HuH-7.5 (cell line): ENCODE measurements at places on chromosomes 4 and X.

- peak; percentile 3 for DNase-seq
These were observed 45.5 kb downstream of the TMEM144 start for GRCh38 chr4:158255727-158256324.

GRCh38 chr4:19486400-19486799 is 765.3 kb upstream of the SLIT2 start:
- no peak for DNase-seq

DNA sequence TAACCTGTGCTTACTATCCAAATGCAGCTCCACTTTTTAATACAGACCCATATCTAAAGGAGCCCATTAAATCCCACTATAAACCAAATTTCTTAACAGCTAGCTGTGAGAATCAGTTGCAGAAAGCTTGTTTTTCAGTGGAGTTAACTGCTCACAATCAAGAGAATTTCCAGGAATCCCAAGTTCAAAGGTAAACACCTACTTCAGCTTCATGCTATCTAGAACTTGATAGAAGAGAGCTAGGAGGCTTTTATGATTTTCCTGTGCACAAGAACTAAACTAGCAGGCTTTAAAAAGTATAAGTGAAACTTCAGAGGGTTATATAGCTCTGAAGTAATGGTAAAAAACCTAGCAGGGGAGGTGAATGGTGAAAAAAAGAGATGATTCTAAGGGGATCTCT is 96.2 kb upstream of the PABPC4L start:
- DNase-seq, result no peak

DNA sequence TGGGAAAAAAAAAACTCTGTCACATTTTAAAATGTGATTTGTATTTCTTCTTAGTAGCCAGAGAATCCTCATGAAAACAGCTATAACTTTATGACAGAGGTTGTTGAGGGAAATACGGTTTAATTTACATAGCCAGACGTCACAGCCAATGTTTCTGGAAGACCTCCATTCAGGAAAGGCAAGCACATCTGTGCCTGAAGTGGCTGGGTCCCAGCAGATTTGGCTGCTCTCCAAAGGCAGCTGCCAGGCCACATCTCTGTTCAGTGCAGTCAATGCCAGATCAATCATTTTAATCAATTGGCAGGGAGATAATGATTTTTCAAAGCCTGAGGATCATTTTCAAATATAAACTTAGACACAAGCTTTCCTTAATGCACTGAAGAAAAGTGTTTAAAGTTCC is 86.5 kb upstream of the ZIC3 start:
- no peak for DNase-seq

DNA sequence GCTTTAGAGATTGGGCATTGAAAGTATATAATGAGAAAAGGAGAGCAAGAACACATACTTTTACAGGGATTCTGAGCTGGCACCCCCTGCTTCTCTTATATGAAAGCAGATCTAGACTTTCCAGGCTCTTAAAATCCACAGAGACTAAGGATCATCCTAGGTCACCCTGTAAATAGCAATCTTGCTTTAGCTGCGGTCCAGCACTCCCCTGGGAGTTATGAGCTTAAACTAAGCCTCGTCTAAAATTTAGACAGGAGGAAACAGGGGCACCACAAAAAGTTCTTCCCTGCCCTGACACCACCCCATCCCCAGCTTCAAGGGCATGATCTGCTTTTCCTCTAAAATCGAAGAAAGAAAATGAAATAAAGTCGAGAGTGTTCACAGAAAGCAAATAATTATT is 143.3 kb upstream of the KCNIP4 start:
- DNase-seq, result no peak

- no peak for DNase-seq
These were observed 3.7 kb upstream of the FAT1 start for GRCh38 chr4:186727169-186727976.

GRCh38 chr4:10075953-10076391 is 40.6 kb downstream of the WDR1 start:
- no peak for DNase-seq

DNA sequence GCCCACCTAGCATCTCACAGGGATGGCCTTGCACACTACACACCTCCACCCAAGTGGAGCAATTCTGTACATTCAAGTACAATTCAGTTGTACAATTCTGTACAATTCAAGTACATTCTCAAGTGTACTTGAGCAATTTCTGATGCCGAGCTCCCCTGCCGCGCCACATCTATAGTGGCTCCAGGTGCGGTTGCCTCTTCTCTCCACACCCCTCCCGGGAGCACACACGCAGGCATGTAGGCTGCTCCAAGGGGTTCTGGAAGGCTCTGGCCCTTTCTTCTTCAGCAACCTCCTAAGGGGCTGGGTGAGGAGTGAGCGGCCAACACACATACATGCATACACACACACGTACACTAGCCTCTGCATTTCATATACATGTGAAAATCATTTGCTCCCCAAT is 18.9 kb upstream of the DUSP9 start:
- no peak for DNase-seq

- DNase-seq, result no peak
These were observed 12.2 kb downstream of the ANXA5 start for GRCh38 chr4:121684561-121684960.

- DNase-seq, result no peak
These were observed 30.8 kb downstream of the EXOC1 start for GRCh38 chr4:55884093-55884850.

- DNase-seq, result no peak
These were observed 335.4 kb downstream of the UNC5C start for GRCh38 chr4:95213366-95213765.
